Sigmoid colon (tissue), 7 donors: ENCODE measurements at places on chromosomes 13 and 19. TPM values are rescaled to one million over a fixed set of nuclear protein-coding genes. Genes with fewer than 3 reads are reported as not detected.

GRCh38 chr13:111373486-111373885 is 53.0 kb downstream of the TEX29 start:
- no peaks in the 10 kb centered on the region for H3K4me1 ChIP-seq
- no peaks in the 10 kb centered on the region for H3K36me3 ChIP-seq
- H3K27ac ChIP-seq: no peak overlapping the region
- H3K27me3 ChIP-seq: no peaks in the 10 kb centered on the region
- DNase-seq: no peak
- no peak overlapping the region for H3K4me3 ChIP-seq

GRCh38 chr13:88112526-88112925 is 441.4 kb downstream of the SLITRK5 start:
- no peaks in the 10 kb centered on the region for H3K36me3 ChIP-seq
- H3K27me3 ChIP-seq: no peaks in the 10 kb centered on the region
- no peaks in the 10 kb centered on the region for H3K4me1 ChIP-seq
- DNase-seq: no peak
- H3K4me3 ChIP-seq: no peak overlapping the region

GRCh38 chr19:17021328-17021727 is 5.3 kb downstream of the CPAMD8 start:
- no peak overlapping the region for H3K4me3 ChIP-seq
- DNase-seq: no peak
- H3K36me3 ChIP-seq: no peaks in the 10 kb centered on the region
- H3K4me1 ChIP-seq: no peaks in the 10 kb centered on the region

GRCh38 chr19:45485305-45486077 is 11.4 kb downstream of the RTN2 start:
- no peaks in the 10 kb centered on the region for H3K36me3 ChIP-seq
- H3K4me1 ChIP-seq: peaks cover 7% of the 10 kb centered on the region
- no peaks in the 10 kb centered on the region for H3K27me3 ChIP-seq
- H3K4me3 ChIP-seq: peak overlapping the region; percentile 62
- peak overlapping the region; percentile 84 for H3K27ac ChIP-seq

GRCh38 chr13:113786262-113786841 is 27.3 kb downstream of the TMEM255B start:
- no peak overlapping the region for H3K4me3 ChIP-seq
- no peaks in the 10 kb centered on the region for H3K36me3 ChIP-seq
- peaks cover 11% of the 10 kb centered on the region for H3K27me3 ChIP-seq
- DNase-seq: no peak
- no peak overlapping the region for H3K27ac ChIP-seq

GRCh38 chr13:42354241-42355091 is 82.5 kb downstream of the AKAP11 start:
- H3K27me3 ChIP-seq: no peaks in the 10 kb centered on the region
- H3K4me1 ChIP-seq: no peaks in the 10 kb centered on the region
- H3K27ac ChIP-seq: no peak overlapping the region

- no peak overlapping the region for H3K4me3 ChIP-seq
- H3K27ac ChIP-seq: no peak overlapping the region
- no peaks in the 10 kb centered on the region for H3K36me3 ChIP-seq
- DNase-seq: no peak
These were observed 541.0 kb downstream of the PCDH9 start for GRCh38 chr13:66689037-66689619.

DNA sequence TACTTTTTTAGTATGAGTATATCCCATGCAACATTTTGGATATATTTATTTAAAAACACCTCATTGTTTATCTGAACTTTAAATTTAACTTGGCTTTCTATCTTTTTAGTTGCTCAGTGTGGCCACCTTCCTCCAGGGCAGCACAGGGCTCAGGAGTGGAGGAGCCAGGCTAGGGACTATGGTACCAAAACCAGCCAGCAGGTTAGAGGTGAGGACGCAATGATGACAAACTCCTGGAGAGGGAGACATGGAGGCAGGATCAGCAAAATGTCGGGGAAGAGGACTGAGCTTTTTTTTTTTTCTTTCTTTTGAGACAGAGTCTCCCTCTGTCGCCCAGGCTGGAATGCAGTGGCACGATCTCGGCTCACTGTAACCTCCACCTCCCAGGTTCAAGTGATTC is 29.6 kb upstream of the CALM3 start:
- no peak overlapping the region for H3K27ac ChIP-seq
- no peaks in the 10 kb centered on the region for H3K27me3 ChIP-seq
- H3K4me1 ChIP-seq: no peaks in the 10 kb centered on the region
- H3K36me3 ChIP-seq: no peaks in the 10 kb centered on the region

GRCh38 chr19:48176226-48176625 is 5.7 kb downstream of the ZSWIM9 start:
- no peak overlapping the region for H3K27ac ChIP-seq
- DNase-seq: no peak
- peaks cover 7% of the 10 kb centered on the region for H3K4me1 ChIP-seq
- H3K36me3 ChIP-seq: no peaks in the 10 kb centered on the region

- H3K27ac ChIP-seq: no peak overlapping the region
- H3K27me3 ChIP-seq: no peaks in the 10 kb centered on the region
- H3K4me1 ChIP-seq: no peaks in the 10 kb centered on the region
- H3K36me3 ChIP-seq: no peaks in the 10 kb centered on the region
- no peak overlapping the region for H3K4me3 ChIP-seq
These were observed 564.1 kb downstream of the PCDH9 start for GRCh38 chr13:66665991-66666390.

GRCh38 chr13:41017159-41017558 is 2.0 kb downstream of the ELF1 start:
- no peaks in the 10 kb centered on the region for H3K27me3 ChIP-seq
- H3K36me3 ChIP-seq: no peaks in the 10 kb centered on the region
- peak overlapping the region; percentile 67 for H3K27ac ChIP-seq

- no peak for DNase-seq
- H3K27me3 ChIP-seq: no peaks in the 10 kb centered on the region
- no peak overlapping the region for H3K4me3 ChIP-seq
- H3K4me1 ChIP-seq: no peaks in the 10 kb centered on the region
- H3K27ac ChIP-seq: no peak overlapping the region
- no peaks in the 10 kb centered on the region for H3K36me3 ChIP-seq
These were observed 233.1 kb downstream of the LACC1 start for GRCh38 chr13:44112700-44113329.

- peaks cover 7% of the 10 kb centered on the region for H3K27me3 ChIP-seq
- no peak overlapping the region for H3K4me3 ChIP-seq
- H3K4me1 ChIP-seq: no peaks in the 10 kb centered on the region
- DNase-seq: no peak
- H3K36me3 ChIP-seq: no peaks in the 10 kb centered on the region
- no peak overlapping the region for H3K27ac ChIP-seq
These were observed 17.7 kb downstream of the MAG start for GRCh38 chr19:35309481-35310279.

GRCh38 chr13:108031865-108032264 is 183.5 kb downstream of the LIG4 start:
- no peak overlapping the region for H3K4me3 ChIP-seq
- H3K4me1 ChIP-seq: no peaks in the 10 kb centered on the region
- H3K27me3 ChIP-seq: no peaks in the 10 kb centered on the region
- H3K27ac ChIP-seq: no peak overlapping the region

GRCh38 chr19:14198384-14199376 is 7.3 kb downstream of the ADGRL1 start:
- no peaks in the 10 kb centered on the region for H3K36me3 ChIP-seq
- no peaks in the 10 kb centered on the region for H3K27me3 ChIP-seq
- no peak for DNase-seq
- no peak overlapping the region for H3K27ac ChIP-seq
- H3K4me1 ChIP-seq: peaks cover 23% of the 10 kb centered on the region

DNA sequence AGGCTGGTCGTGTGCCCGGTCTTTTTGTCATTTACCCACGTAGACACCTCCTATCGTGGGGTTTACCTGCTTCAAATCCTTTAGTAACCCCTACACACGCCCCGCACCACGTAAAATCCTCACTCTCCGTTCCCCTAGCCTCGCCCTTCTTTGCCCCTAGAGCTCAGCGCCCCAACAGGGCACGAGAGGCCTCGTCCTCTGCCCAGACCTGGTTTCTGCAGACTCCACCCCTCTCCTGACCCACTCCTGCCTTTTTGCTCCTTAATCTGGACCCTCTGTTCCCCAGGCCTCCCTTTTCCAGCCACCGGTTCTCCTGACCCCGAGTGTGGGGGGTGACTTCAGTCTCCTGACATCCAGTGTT is 412 bp downstream of the ZNF528 start:
- no peaks in the 10 kb centered on the region for H3K4me1 ChIP-seq
- H3K36me3 ChIP-seq: peaks cover 6% of the 10 kb centered on the region
- peak overlapping the region; percentile 67 for H3K4me3 ChIP-seq
- peak overlapping the region; percentile 63 for H3K27ac ChIP-seq
- DNase-seq: no peak
- H3K27me3 ChIP-seq: no peaks in the 10 kb centered on the region

DNA sequence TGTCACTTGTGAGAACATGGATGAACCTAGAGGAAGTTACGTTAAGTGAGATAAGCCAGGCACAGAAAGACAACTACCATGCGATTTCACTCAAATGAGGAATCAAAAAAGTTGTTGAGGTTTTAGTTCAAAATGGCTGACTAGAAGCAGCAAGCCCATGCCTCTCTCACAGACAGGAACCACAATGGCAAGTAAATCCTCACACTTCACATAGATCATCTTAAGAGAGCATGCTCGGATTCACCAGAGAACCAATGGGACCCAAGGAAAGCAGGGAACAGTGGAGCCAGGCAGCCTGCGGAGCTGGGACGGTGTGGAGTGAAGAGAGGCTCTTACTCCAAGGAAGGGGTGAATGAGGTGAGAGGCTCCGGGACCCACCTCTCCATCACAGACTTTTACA is 581.0 kb downstream of the UQCRFS1 start:
- no peak overlapping the region for H3K27ac ChIP-seq
- no peaks in the 10 kb centered on the region for H3K4me1 ChIP-seq
- no peak overlapping the region for H3K4me3 ChIP-seq
- DNase-seq: no peak
- H3K27me3 ChIP-seq: no peaks in the 10 kb centered on the region
- no peaks in the 10 kb centered on the region for H3K36me3 ChIP-seq

DNA sequence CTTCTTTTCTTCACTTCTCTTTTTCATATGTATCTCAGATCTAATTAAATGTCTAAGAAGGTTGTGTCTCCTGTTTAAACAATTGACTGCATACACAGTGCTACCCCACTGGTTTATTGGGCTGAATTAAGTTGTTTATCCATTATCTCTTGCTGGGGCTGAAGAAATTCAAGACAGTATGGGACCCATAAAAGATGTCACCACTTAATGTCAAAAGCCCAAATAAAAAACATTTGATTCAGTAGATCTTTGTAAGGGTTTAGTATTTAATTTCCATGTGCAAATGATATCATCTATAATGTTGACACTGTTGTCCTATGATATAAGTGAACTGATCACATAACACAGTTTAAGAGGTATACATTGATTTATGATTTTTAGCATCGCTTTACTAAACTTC is 1431.9 kb upstream of the PCDH20 start:
- H3K27me3 ChIP-seq: no peaks in the 10 kb centered on the region
- no peak overlapping the region for H3K27ac ChIP-seq
- no peaks in the 10 kb centered on the region for H3K36me3 ChIP-seq
- no peaks in the 10 kb centered on the region for H3K4me1 ChIP-seq

GRCh38 chr13:71034018-71034417 is 833.0 kb downstream of the DACH1 start:
- H3K4me3 ChIP-seq: no peak overlapping the region
- no peaks in the 10 kb centered on the region for H3K36me3 ChIP-seq
- DNase-seq: no peak

GRCh38 chr13:40113643-40114304 is 458.3 kb downstream of the COG6 start:
- DNase-seq: no peak
- no peak overlapping the region for H3K27ac ChIP-seq
- no peaks in the 10 kb centered on the region for H3K36me3 ChIP-seq
- H3K27me3 ChIP-seq: no peaks in the 10 kb centered on the region
- H3K4me1 ChIP-seq: no peaks in the 10 kb centered on the region

GRCh38 chr19:15640294-15640903 is at the start of gene CYP4F3:
Gene CYP4F3 (plus strand): TSS chr19:15640897. CDS start chr19:15641416, 519 bp downstream.
- DNase-seq: no peak
- no peaks in the 10 kb centered on the region for H3K27me3 ChIP-seq
- H3K36me3 ChIP-seq: no peaks in the 10 kb centered on the region
- no peak within 1 kb of the TSS for H3K4me3 ChIP-seq

GRCh38 chr13:48833412-48833811 is 142.3 kb upstream of the FNDC3A start:
- no peak overlapping the region for H3K27ac ChIP-seq
- no peak for DNase-seq
- H3K27me3 ChIP-seq: no peaks in the 10 kb centered on the region

GRCh38 chr13:80012251-80012650 is 328.7 kb downstream of the SPRY2 start:
- H3K27me3 ChIP-seq: no peaks in the 10 kb centered on the region
- no peak overlapping the region for H3K4me3 ChIP-seq
- no peak for DNase-seq

DNA sequence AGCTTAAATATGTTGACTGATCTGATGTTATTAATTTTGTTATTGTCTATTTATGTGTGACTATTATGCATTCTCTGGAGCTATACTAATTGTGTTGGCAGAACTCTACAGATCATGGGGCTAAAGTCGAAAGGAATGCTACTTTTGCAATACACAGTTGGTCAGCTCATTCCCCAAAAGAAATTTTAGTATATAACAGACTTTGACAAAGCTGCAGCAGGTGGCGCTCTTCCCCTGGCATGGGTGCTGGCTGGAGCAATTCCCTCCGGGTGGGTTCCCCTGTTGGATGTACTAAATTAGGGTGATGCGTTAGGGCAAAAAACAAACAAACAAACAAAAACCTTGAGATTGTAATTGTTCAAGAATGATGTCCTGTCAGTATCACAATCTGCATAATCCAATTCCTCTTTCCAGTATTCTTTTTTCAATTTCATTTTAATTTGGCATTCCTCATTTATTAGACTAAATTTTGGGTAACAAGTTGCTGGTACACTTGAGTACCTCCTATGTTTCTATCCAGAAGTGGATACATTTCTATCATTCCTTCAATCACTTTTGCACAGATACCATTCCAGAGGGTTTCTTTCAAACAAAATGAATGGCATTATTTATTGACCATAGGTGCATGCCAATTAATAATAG is 322.8 kb upstream of the EDNRB start:
- no peaks in the 10 kb centered on the region for H3K27me3 ChIP-seq
- no peaks in the 10 kb centered on the region for H3K36me3 ChIP-seq
- DNase-seq: no peak
- no peaks in the 10 kb centered on the region for H3K4me1 ChIP-seq
- no peak overlapping the region for H3K4me3 ChIP-seq

The SLC5A5 gene
- total RNA-seq: not detected

The PCDH20 gene
- total RNA-seq: 2.1 TPM

The RFPL4AL1 gene
- not detected for total RNA-seq

The SIGLEC10 gene
- 2.5 TPM for total RNA-seq

The LSM14A gene
- 107 TPM for total RNA-seq

The BRME1 gene
- 1.1 TPM for total RNA-seq

The ELSPBP1 gene
- not detected for total RNA-seq

The APOC1 gene
- 2.3 TPM for total RNA-seq

The LGI4 gene
- total RNA-seq: 38.5 TPM

The PPP1R13L gene
- total RNA-seq: 9.4 TPM

The RNF225 gene
- total RNA-seq: not detected

The LIM2 gene
- total RNA-seq: not detected

The LAIR1 gene
- total RNA-seq: 4.4 TPM

The C19orf73 gene
- 2.1 TPM for total RNA-seq

The ZNF529 gene
- 18.6 TPM for total RNA-seq

The LILRB1 gene
- 2.1 TPM for total RNA-seq

The PEAK3 gene
- total RNA-seq: 0.82 TPM

The LILRB5 gene
- 8.4 TPM for total RNA-seq

The MCF2L gene
- 20.2 TPM for total RNA-seq

The SCGB2B2 gene
- total RNA-seq: 0.68 TPM
